ENCODE measurements at places on chromosomes 7 and 10. TPM values are rescaled to one million over a fixed set of nuclear protein-coding genes. Genes with fewer than 3 reads are reported as not detected.

GRCh38 chr10:96968682-96969423, 136.8 kb downstream of the LCOR start:
- no peak for DNase-seq

- DNase-seq = no peak
Observed at GRCh38 chr7:94003446-94004023, 620 bp downstream of the BET1 start.

Gene NKX6-2
- total RNA-seq = not detected

DNA sequence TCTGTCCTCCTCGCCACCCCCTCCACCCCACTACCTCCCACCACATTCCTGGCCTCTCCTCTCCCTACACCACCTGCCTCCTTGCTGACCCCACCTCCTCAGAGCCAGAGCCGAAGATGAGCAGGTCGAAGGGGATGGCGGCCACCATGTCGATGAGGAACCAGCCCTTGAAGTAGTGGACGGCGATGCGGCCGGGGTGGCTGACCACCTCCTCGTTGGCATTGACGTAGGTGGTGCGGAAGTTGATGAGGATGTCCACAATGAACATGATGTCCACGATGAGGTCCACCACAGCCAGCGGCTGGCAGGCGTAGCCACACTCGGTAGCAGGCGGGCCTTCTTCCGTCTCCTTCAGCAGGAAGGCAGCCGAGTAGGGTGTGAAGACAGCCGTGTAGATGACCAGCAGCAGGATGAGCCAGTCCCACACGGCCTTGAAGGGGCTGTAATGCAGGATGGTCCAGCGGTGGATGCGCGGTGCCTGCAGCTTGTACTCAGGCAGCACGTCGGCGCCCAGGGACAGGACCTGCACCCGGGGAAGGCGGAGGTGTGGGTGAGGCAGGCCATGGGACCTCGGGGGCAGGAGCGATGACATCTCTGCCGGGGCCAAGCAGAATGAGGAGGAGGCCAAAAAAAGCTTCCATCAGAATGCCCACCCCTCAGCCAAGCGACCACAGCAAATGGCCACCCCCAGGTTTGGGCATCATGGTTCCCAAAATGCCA, 25.6 kb downstream of the KCNH2 start:
- no peak for DNase-seq

- DNase-seq = no peak
Observed at GRCh38 chr10:96570983-96571964, 15.5 kb downstream of the TM9SF3 start.

- DNase-seq = no peak
Observed at GRCh38 chr10:31606841-31607240, 287.8 kb downstream of the ZEB1 start.

DNA sequence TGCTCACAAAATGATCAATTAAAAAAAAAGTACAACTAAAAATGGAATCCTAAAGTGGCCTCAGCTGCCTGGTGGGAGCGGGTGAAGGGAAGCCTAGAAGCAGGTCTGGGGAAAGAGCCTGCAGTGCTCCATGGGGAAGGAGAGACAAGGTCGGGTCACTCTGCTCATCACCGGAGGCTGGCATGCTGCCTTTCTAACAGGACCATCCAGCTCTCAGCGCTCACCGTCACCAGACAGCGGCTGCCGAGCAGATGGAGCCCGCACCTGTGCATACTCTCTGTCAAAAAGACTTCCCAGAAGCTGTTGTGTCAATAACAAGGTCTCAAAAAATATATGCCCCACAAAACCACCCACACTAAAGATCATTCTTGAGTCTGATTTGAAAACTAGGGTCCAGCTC, 112.8 kb downstream of the BAMBI start:
- no peak for DNase-seq

DNA sequence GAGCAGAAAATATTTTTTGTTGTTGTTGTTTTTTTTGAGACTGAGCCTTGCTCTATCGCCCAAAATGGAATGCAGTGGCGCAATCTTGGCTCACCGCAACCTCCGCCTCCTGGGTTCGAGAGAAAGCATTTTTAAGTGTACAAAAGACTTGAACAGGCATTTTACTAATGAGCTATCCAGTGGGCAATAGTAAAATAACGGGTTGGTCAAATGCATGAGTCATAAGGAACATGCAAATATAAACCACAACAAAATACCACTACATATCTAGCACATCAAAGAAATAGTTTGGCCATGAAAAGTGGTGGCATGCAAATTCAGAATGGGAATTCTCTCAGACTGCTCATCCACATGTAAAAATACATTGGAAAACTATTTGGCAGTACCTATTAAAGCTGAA, 71.7 kb upstream of the TMEM106B start:
- DNase-seq = no peak

- no peak for DNase-seq
Observed at GRCh38 chr10:21715531-21716195, 181.6 kb downstream of the MLLT10 start.

Gene ABHD11
- total RNA-seq = 22.9 TPM

GRCh38 chr7:20438248-20438647, 107.5 kb downstream of the ITGB8 start:
- DNase-seq = no peak

Gene ASZ1
- not detected for total RNA-seq

Gene RNLS
- total RNA-seq = 9.8 TPM

- DNase-seq = no peak
Observed at GRCh38 chr7:103936558-103936957, 52.9 kb downstream of the RELN start.

GRCh38 chr7:87147500-87147899, 4.8 kb upstream of the DMTF1 start:
- no peak for DNase-seq

DNA sequence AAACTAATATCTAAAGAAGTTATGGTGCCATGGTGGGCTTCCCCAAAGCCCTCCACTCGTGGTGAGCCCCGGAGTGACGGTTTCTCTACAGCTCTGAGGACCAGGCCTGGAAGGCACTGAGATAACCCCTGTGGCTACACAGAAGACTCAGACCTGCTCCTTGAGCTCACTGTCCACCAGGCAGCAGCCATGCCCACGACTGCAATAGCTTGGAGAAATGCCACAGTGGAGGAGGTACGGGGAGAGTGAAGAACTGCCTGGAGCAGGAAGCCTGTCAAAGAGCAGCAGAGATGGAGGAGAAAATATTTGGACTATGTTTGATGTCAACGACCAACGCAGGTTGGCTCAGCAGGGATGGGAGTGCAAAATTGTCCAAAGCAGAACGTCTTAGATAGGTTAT, 300.1 kb upstream of the NPSR1 start:
- DNase-seq = no peak

All from suprapubic skin (tissue), 4 donors.